Caki2 (cell line): ENCODE measurements at places on chromosomes 2 and 18. TPM values are rescaled to one million over a fixed set of nuclear protein-coding genes. Genes with fewer than 3 reads are reported as not detected.

DNA sequence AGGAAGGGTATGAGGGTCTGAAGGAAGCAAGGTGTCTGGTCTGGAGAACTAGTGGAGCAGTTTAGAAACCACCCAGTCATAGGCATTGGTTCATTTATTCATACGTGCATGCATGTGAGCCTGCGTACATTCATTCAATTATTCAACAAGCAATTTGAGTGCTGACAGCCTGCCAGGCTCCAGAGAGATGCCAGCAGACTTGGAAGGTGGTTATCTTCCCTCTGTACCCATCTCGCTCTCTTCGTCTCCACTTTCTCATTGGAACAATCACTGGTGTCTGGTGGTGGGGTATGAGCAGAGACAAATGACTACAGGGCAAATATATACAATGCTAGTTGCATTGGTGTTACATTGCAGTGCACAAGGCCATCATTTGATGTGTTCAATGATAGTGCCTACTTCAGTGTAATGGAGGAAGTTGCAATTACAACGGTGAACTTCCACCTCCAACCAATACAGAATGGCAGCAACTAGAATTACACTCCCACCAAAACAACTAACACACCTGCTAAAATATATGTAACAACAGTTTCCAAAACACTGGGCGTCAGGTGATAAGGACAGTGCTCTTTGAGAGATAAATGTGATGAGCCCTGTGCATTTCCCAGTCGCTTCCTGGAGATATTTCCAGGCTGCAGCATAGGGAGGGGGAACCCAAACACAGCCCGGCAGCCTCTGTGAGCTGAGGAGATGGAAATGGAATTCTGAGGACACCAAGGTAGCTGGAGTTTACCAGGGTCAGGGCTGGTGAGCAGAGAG, 32.6 kb upstream of the CNGA3 start:
- DNase-seq: no peak

DNA sequence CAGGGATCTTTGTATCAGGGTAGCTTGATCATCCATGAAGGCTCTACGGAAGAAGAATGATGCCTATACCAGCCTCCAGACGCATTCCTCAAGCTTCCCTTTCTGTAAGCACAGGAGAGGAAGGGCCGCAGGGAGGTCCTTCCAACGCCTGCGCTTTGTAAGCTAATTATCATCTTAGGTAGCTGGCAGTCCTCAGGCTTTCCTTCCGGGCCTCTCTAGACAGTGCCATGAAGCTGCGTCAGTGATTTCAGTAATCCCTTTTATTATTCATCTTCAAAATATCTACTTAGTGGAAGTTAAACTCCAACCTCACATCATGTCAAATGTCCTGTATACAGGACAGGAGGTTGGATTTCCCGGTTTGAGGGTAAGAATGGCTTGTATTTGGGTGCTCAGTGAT, 92.3 kb downstream of the ETAA1 start:
- DNase-seq: no peak

DNA sequence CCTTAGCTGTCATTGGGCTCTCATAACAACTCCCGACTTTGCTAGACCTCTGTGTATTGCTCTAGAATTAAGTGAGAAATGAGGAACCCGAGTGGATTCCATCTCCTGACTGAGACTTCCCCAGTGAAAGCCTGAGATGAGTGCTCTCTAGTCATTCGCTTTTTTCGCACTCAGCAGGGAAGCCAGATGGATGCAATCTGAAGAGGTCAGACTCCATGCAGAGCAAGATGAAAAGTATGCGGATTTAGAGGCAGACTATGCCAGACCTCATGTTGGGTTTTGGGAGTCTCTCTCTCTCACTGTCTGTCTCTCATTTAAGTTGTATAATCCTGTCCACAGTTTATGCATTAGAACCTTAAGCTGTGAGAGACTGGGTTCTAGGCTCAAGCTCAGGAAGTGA, 88.6 kb downstream of the SLC5A7 start:
- no peak for DNase-seq

DNA sequence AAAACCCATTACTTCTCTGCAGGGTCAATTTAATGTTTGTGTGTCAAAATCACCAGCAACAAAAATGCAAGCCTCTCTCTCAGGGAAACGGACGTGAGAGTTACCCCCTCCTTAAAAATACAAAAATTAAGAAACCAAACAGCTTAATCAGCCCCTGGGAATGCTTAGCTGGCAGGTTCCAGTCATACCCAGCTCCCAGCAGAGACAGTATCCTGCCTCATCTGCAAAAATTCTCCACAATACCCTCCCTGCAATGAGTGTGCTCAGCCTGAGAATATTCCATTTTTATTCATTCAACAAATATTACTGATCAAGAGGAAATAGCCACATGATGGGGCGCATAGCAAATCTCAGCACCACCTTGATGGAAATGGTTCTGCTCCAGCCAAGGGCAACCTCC, 36.3 kb downstream of the ST8SIA5 start:
- DNase-seq: no peak

- no peak for DNase-seq
Observed at GRCh38 chr2:46164529-46165301, 132.5 kb upstream of the EPAS1 start.

EML6 gene
- total RNA-seq: not detected in 2 replicates

TRPM8 gene
- total RNA-seq: 0.37 TPM in 1 of 2 replicates, not detected in the other
